AML-193 (cell line): ENCODE measurements at places on chromosomes 5 and 9.

DNA sequence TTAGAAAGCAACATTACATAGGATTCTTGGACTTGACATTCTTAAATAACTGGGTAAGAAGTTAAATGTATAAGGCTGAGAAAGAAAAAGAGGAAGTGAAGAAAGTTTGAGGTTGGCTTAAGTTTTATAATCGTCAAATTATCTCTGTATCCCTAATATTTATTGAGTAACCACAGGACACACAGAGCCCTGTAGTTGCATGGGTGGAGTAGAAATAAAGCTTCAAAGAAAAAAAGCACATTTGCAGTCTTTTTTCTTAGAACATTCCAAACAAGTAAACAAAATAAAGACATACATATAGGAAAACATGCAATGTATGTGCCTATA is 137.0 kb downstream of the CCDC192 start:
- peak; percentile 84 for DNase-seq

DNA sequence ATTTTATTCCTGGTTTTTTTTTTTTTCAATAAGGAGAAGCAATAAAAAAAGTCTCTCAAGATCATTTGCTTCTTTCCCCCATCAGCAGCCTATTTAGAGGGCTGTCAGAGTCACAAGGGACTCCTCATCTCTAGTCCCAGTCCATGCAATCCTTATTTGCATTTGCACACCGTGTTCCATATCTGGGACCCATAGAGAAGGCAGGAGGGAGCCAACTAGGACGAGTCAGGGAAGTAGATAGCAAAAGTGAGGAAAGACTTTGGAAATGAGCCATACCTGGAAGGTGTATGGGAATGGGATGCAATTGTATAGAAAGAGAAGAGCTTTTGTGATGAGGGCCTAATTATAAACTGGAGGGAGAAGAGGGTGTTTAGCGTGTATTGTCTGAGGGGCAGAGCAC is 160.0 kb downstream of the PIK3R1 start:
- no peak for DNase-seq

DNA sequence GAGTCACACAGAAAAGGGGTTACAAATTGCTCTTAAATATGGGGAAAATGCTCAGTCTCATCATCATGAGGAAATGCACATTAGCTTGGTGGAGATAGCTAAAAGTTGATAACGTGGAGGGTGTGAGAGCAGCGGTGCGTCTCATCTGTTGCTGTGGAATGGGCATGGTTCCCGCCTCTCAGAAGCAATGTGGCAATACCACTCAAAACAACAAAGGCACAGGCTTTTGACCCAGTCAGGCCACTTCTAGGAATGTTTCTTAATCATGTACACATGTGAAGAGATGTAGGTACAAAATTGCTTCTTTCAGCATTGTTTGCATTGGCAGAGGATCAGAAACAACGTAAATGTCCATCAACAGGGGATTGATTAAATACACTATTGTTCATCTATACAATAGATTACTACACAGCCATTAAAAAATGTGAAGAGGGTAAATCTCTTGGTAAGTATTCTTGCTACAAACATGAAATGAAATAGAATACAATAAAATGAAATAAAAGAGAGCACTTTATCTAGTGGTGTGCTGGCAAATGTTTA is 212.6 kb upstream of the MSX2 start:
- no peak for DNase-seq

DNA sequence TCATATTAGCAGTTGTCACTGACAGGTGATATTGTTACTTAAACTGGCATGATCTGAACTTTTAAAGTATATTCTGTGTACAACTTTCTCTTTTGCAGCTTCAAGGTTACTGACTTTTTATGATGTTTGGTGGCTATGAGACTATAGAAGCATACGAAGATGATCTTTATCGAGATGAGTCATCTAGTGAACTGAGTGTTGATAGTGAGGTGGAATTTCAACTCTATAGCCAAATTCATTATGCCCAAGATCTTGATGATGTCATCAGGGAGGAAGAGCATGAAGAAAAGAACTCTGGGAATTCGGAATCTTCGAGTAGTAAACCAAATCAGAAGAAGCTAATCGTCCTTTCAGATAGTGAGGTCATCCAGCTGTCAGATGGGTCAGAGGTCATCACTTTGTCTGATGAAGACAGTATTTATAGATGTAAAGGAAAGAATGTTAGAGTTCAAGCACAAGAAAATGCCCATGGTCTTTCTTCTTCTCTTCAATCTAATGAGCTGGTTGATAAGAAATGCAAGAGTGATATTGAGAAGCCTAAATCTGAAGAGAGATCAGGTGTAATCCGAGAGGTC is 5.9 kb downstream of the ZCCHC7 start:
- DNase-seq: no peak

- DNase-seq: no peak
Measured at GRCh38 chr5:141507387-141508091, 18.7 kb downstream of the PCDHGC5 start.

DNA sequence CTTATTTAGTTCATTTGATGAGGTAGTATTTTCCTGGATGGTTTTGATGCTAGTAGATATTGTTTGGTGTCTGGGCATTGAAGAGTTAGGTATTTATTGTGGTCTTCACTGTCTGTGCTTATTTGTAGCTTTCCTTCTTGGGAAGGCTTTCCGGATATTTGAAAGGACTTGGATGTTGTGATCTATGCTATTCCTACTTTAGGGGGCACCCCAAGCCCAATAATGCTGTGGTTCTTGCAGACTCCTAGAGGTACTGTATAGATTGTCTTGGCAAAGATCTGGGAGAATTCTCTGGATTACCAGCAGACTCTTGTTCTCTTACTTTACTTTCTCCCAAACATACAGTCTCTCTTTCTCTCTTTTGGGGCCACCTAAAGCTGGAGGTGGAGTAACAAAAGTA is 315.7 kb downstream of the MAT2B start:
- no peak for DNase-seq

GRCh38 chr5:138230261-138230660 is 17.1 kb upstream of the CDC23 start:
- no peak for DNase-seq

DNA sequence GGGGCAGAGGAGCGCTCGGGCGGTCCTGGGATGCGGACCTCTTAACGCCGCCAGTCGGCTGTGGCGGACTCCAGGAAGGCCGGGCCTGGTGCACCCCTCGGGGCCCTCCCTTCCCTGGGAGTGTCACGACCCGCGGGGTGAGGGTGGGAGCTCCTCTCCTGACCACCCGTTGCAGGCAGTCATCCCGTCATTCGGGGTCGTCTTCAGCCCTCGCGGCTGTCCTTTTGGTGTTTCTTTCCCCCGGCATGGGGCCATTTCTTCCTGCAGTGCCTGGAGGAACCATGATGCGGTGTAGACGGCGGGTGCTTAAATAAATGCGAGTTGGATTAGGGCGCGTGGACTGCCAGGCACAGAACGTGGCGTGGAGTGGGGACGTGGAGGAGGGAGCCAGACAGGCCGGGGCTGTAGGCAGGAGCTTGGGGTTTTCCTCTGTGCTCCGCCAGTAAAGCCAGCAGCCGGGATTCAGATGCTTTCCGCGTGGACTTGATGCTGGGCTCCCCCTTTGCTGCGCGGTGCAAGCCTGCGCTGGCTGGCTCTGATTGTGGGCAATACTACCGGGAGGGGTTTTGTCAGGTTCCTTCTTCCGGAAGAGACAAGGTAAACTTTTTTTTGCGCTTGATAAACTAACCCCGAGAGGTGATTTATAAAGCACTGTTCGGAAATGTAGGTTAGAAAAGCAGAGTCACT is 868 bp downstream of the KDM4C start:
- no peak for DNase-seq

DNA sequence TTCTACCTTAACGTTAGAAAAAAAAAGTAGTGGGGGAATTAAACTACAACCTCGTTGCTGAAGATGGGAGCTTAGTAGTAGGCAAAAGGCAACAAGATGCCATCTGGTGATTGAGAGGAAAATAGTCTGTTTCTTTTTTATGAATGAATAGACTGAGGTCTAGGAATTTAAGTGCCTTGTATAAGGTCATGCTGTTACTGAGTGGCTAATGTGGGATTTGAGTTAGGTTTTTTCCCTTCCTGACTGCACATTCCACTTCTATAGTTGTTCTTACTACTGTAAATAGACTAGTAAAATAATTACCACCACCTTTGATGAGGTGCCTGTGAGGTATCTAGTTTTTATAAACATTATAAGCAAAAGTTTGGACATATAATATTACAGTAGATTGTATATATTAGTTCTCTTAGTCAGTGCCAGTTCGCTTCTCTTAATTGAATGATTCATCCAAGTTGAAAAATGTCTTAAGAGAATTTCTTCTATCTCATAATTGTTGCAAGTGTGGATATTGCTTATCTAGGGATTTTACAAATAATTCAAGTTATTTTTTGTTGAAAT is 19.1 kb downstream of the FSD1L start:
- no peak for DNase-seq

- no peak for DNase-seq
Measured at GRCh38 chr9:18668944-18669343, 195.0 kb downstream of the ADAMTSL1 start.

- no peak for DNase-seq
Measured at GRCh38 chr9:104322596-104322995, 181.5 kb upstream of the OR13F1 start.

DNA sequence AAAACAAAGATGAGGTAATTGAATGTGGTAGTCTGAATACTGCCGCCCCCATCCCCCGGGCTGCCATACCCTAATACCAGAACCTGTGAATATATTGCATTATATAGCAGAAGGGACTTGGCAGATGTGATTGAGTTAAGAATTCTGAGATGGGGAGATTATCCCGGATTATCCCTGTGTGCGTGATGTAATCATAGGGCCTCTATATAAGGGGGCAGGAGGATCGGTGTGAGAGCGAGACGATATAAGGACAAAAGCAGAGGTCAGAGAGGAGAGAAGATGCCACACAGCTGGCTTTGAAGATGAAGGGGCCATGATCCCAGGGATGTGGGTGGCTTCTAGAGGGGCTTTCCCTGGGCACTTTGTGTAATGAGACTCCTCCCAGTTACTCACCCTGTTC is 101.7 kb upstream of the TLE1 start:
- no peak for DNase-seq

- DNase-seq: no peak
Measured at GRCh38 chr5:87210743-87211142, 56.9 kb upstream of the RASA1 start.

- DNase-seq: no peak
Measured at GRCh38 chr5:102921341-102922044, 166.4 kb downstream of the PAM start.

GRCh38 chr5:1018596-1018995 is 10.0 kb downstream of the NKD2 start:
- DNase-seq: no peak

DNA sequence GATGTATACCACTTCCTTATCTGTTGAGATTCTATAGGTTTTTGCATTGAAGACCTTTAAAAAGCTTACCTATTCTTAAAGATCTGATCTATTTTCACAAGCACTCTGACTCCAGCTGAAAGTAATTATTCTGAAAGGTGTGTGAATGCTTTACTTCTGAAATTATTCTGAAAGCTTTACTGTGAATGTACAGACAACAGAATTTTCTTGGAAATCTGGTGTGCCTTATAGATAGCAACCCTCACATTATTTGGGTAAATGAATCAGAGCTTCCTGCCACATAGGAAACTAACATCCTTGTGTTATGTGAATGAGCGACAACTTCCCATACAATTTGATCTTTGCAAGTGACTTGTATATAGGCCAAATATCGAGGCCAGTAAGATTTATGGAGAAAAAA is 6.5 kb downstream of the CDO1 start:
- DNase-seq: no peak

DNA sequence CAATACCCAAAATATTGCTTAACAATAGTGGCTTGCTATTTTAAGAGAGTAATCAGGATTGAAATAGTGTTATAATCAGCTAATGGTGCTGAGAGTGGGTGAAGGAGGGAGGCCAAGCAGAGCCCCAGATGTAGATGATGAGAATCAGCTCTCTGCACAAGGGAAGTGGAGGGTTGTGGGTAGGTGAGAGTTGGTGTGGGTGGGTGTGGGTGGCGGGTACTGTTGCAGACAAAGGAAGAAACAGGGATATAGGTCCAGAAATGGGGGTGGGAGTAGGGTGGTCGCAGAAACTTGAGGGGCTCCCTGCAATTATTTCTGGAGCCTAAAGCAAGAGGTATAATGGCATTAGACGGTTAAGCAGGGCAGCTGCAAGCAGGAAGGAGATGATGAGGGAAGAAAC is 7.4 kb upstream of the ADCY2 start:
- no peak for DNase-seq

DNA sequence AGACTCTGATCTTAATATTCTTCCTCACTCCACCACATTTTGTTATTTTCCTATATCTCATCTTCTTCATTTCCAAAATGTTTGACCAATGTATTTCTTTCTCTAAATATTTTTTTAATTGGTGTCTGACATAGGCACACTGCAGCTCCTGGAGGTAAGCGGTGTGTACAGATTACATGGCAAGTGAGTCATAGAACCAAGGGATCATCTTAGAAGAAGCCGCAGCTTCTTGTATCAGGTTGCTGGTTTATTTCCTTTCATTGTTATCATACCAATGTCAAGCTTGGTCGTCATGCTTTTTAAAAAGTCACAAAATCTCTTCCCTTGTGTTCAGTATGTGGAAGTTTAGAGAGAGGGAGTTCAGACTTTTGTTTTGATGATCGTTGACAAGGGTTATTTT is 526.1 kb upstream of the CDH18 start:
- DNase-seq: no peak

- no peak for DNase-seq
Measured at GRCh38 chr5:52283221-52283620, 504.5 kb upstream of the ITGA1 start.
